ENCODE measurements at places on chromosomes 3 and 15.

GRCh38 chr3:165206454-165207266 lies 10.5 kb upstream of the SLITRK3 start:
- peak; percentile 75 for DNase-seq

DNA sequence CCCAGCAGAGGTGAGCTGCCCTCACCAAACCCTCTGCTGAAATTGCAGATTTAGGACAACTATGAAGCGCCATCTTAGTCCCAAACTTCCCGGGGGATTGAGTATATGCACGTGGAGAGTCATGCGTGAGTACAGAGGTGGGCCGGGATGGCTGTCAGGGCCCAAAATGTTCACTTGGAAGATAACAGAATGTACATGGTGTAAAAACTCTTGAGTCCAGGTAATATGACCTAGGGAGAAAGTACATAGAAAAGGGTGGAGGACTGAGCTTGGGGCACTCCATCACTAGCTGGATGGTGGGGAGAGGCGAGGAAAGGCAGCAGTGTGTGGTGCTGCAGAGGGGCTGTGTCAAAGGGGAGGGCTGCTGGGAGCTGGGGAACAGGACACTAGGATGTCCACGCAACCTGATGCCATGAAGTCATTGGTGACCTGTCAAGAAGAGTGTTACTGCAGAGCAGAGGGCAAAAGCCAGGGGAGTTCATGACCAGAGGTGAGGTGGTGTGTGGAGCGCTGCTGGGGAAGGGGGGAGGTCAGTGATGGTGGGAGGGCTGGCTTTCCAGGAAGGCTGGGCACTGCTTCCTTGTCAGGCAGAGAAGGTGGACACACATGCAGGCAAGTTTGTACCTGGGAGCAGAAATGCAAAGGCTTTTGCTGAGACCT lies 236.2 kb upstream of the LYSMD4 start:
- no peak for DNase-seq

DNA sequence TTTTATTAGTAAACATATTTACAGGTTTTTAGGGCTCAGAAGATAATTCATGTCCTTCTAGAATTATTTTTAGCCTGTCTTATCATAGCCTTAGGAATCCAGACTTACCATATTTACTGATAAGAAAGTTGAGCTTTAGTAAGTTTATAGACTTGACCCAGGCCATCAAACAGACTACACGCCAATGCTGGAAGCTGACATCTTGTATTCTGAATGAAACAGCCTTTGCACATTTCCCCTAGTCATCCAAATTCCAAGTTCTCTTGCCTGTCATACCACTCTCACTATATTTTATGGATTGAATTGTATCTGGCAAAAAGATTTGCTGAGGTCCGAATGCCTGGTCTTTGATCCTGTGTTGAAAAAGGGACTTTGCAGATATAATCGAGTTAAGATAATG lies 58.6 kb downstream of the DRD3 start:
- DNase-seq = no peak

- DNase-seq = no peak
These were observed 7.9 kb upstream of the MESP1 start for GRCh38 chr15:89758981-89759380.

DNA sequence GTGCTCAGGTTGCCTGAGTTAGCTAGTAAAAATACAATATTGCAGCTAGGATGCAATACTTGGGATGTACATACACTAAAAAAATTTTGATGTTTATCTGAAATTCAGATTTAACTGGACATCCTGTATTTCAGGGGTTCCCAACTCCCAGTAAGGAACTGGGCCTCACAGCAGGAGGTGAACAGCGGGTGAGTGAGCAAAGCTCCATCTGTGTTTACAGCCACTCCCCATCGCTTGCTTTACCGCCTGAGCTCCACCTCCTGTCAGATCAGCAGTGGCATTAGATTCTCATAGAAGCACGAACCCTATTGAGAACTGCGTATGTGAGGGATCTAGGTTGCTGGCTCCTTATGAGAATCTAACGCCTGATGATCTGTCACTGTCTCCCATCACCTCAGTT lies 285.1 kb upstream of the PROK2 start:
- DNase-seq = no peak

GRCh38 chr3:52041118-52041731 lies 15.1 kb downstream of the DUSP7 start:
- peak; percentile 45 for DNase-seq

DNA sequence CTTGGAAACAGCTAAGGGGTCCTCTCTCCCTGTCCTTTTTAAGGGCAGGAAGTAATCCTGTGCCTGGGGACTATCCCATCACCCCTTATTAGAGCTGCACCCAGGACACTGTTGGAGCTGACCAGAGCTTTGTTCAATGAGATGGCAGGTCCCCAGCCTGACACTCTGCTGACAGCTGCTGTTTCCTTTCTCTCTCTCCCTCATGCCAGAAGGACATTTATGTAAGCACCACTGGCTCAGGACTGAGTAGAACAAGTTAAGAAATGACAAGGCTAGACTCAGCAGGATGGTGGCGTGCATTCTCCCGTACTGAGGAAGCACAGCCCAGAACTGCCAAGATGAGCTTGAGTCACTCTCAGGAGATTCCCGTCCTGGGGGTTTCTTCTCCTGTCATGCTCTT lies 17.3 kb downstream of the GJD2 start:
- DNase-seq = peak; percentile 30

GRCh38 chr3:38588995-38589937 lies 60.2 kb downstream of the SCN5A start:
- no peak for DNase-seq

GRCh38 chr15:84079885-84080777 lies 155.4 kb upstream of the GOLGA6L4 start:
- DNase-seq = no peak

- DNase-seq = no peak
These were observed 9.6 kb downstream of the CLEC3B start for GRCh38 chr3:45035441-45036301.

GRCh38 chr15:89155122-89155521 lies 66.3 kb downstream of the RLBP1 start:
- no peak for DNase-seq
